ENCODE measurements at places on chromosomes 16 and 17.

GRCh38 chr17:11928436-11928835, 68.8 kb downstream of the ZNF18 start:
- no peak for DNase-seq

DNA sequence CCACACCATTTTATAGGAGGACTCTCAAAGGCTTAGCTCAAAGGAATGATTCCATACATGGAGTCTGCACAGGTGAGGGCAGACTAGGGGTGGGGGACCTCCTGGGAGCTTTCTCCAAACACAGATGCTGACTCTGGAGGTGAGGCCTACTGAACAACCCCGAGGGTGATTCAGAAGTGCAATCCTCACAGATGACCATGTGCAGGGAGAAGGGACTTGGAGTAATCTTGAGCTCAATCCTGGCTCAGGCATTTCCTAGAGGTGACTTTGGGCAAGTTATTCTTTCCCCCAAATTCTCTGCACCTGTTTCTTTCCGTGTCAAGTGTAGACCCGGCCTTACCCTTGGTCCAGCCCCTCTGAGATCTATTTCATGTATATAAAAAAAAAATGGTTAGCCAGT, 401.5 kb downstream of the SLC39A11 start:
- no peak for DNase-seq

- no peak for DNase-seq
Measured at GRCh38 chr17:28747801-28748750, 4.3 kb downstream of the TRAF4 start.

DNA sequence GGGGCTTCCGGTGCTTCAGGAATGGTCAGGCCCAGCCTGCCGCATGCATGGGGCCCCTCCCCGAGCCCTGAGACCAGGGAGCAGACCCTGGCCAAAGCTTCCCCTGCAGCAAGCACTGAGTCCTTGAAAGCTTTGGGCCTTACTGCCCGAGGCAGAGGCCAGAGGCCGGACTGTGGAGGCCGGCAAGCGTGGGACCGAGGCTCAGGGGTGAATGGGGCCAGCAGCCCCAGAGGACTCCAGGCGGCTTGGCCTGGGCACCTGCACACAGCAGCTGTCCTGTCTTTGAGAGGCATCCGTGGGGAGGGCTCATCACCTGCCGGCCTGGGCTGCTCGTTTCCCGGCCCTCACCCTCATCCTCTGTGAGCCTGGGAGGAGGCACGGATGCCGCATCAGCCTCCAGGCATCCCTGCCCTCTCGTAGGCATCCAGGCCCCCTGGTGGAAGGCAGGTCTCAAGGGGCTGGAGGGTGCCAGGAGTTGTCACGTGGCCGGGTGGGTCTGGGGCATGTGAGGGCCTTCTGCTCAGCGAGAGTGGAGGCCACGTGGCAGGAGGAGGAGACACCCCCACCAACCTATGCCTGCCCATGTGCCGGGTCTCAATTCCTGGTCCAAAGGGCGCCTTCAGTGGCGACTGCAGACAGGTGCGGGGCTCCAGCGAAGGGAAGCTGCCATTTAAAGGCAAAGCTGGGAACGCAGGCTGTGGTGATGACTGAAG, 31.4 kb downstream of the CACNA1H start:
- DNase-seq = no peak

GRCh38 chr17:6969323-6969726, 26.5 kb upstream of the ALOX12 start:
- no peak for DNase-seq

DNA sequence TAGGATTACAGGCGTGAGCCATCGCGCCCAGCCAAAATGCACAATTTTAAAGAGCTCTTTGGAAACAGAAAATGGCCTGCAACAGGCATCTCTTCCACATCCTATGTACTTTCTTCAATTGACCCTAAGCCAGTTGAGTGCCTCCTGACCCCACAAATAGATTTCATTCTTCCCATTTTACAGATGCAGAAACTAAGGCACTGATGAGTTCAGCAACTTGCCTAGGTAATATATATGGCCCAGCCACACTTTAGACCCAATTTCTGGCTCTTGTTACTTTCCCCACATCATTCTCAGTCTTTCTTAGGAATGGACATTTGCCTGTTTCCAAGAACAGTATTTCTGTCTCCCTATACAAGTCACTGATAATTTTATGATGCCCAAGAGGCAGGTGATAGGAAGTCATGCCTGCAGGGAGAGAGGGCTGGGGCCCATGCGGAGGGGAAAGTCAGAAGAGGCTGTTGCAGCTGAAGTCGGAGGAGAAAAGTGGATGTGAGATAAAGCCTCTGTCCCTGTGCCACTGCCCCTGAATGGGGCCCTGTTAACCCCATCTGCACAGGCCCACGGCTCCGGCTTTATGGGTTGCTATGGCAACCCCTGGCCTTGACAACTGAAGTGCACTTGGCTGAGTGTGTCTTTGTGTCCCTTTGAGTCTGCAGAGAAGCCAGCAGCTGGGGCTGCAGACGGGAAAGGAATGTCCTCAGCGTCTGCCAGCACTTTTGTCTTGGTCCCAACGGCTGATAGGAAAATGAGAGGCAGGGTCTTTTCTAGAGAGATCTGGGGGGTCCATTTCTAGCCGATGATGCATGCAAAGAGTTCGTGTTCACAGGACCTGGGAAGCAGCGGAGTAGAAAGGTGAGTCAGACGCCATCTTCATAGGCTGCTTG, 45.9 kb downstream of the ABAT start:
- peak; percentile 65 for DNase-seq

DNA sequence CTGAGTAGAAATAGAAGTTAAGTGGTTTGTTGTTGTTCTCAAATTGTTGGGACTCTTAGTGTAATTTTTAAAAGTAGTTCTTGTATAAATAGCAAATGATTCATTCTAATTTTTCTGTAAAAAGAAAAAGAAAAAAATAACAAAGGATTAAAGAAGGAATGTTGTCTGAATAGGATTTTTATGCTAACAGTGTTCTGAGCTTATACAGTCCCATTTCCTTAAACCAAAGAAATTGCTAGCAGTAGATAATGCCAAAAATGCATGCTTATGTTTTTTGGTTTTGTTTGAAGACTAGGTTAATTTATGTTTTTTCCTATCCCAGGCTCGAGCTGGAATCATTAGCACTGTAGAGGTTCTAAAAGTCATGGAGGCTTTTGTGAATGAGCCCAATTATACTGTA, 44.7 kb upstream of the KPNB1 start:
- no peak for DNase-seq

- DNase-seq = no peak
Measured at GRCh38 chr16:2270070-2270462, 2.1 kb upstream of the RNPS1 start.

DNA sequence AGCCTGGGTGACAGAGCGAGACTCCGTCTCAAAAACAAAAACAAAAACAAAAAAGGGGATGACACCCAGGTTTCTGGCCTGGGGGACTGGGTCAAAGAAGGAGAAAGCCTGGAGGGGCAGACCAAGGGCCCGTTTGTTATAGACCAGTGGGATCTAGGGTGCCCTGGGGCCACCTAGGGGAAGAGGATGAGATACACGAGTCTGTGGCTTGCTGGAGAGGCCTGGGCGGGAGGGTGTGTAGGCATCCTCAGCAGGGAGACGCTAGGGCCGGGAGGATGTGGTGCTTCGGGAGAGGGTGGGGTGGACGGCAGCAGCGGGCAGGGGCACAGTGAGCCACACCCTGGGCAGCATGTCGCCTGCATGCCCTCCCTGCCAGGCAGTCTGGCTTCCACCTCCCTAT, 17.1 kb upstream of the CRK start:
- DNase-seq = no peak

DNA sequence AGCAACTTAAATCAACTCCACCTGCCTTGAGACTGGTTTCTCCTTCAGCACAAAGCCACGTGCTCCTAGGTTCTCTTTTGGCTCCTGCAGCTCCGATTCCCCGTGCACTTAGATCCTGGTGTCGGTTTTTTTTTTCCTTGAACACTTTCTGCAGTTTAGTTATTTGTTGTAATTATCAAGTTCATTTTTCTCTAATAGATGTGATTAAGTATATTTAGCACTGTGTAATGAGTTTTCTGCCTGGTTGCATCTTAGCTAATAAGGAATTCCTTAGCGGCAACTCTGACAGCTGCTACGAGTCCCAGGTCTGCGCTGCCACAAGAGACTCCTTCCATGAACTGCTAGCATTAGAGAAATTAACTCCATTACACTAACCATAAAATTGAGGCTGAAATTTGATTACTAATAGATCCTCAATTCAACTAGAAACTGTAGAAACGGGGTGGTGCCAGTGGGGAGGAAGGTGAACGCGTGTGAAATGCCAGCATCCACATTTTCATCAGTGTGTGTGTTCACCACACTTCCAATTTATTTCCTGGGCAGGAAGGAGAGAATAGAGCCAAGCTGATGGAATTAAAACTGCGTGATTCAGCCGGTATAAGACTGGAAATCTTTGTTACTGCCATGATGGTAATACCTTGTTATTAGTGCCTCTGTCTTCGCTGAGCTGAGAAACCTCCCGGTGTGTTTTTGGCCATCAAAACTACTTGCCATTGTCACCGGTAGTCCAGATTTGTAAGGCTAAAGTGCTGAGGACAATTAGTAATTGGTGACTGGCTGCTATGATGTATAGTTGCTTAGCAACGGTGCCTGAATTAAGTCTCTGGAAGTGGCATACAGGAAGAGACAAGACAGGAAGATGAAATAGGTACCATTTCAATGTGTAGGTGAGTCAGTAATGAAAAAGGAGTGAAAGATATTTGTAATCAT, 232.4 kb downstream of the IRX3 start:
- DNase-seq = no peak

DNA sequence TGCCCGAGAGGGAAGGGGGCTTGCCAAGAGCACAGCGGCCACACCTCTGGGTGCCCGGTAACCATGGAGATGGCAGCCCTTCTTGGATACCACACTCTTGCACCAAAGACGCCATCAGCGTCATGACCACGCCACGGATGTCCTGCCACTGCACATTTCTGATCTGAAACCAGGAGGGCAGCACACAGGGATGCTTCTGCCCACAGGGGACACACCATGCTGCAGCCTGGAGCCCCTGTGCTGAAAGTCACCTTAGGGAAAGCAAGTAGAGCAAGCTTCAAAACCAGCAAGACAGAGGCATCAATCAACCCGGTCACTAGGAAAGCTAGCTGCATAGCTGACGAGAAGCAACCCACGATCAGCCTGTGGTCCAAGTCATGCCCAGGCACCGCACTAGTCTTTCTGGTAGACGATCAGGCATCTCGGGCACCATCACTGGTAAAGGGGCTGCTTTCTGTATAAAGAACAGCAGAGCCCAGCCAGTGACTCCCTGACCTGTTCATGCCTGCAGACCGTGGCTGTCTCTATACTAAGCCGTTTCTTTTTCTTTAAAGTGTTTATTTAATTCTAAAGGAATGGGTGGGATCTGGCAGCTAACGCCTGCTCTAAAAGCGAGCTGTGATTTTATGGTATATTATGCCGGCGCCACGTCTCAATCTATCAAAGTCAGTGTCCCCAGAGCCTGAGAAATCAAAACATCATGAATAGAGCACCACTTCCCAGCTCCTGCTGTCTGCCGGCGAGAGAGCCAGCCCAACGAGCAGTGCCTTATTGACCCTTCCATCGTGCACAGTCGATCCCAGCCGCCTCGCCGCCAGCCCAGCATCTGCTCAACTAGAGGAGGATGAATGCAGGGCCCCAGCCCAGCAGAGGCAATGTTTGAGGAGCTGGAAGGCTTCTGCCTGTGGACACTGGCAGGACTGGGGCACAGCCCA, 244.7 kb downstream of the RBFOX3 start:
- no peak for DNase-seq

- no peak for DNase-seq
Measured at GRCh38 chr16:35599429-35600160, 2140.2 kb downstream of the TP53TG3F start.

DNA sequence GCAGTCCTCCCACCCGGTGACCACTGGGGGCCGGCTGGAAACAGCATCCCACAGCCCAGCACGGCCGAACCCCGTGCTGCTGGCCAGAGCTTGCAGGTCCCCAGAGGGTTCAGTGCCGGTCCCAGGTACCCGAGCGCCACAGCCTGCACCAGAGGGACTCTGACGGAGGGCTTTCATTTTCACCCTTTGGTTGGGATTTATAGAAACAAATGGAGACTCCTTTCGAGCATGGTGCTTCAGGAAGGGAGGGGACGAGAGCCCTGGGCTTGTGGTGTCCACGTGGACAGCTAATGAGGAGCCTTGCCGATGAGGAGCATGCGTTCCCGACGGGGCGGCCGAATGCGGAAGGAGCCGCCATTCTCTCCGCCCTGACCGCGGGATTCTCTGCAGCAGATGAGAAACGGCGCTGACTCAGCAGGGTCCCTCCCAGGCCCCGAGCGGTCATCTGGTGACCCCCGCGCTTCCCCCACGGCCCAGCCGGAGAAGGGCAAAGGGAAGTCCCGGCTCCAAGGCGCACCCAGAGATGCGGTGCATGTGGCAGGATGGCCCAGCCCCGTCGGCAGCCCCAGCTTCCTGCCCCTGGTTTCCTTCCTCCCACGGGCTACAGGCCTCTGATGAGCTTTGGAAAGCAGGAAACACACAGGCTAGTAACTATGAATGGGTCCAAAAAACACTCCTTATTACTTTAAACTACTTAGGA, 9.8 kb downstream of the SLC38A10 start:
- no peak for DNase-seq

GRCh38 chr17:72506773-72507172, 386.0 kb downstream of the SOX9 start:
- DNase-seq = no peak

DNA sequence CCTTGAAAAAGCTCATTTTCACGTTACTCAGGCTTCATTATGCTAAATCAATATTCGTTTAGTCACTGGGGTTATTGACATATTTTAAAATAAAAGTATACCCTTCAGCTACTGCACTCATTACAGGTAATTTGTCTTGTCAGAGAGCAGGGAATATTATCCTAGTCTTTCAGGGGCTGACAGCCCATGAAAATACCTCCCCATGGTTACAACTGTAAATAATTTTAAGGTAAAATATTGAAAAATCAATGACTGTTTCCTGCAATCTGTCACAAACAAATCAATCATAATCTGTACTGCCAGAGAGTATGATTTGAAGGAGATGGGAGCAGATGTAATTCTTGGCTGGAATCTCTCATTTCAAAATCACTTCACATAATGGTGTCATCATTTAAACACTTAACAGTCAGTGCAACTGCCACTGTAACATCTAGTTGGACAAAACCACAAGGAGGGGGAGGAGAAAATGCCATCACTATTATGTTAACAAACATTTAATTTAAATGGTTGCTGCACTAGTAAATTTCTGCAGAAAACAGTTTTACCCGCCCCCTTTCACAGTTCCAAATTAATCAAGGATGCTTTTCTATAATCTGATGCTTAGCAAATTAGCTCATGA, 9.3 kb upstream of the IRX5 start:
- no peak for DNase-seq

All from neuronal stem cell (in vitro differentiated cells).